ENCODE measurements at places on chromosomes 6 and 20.

DNA sequence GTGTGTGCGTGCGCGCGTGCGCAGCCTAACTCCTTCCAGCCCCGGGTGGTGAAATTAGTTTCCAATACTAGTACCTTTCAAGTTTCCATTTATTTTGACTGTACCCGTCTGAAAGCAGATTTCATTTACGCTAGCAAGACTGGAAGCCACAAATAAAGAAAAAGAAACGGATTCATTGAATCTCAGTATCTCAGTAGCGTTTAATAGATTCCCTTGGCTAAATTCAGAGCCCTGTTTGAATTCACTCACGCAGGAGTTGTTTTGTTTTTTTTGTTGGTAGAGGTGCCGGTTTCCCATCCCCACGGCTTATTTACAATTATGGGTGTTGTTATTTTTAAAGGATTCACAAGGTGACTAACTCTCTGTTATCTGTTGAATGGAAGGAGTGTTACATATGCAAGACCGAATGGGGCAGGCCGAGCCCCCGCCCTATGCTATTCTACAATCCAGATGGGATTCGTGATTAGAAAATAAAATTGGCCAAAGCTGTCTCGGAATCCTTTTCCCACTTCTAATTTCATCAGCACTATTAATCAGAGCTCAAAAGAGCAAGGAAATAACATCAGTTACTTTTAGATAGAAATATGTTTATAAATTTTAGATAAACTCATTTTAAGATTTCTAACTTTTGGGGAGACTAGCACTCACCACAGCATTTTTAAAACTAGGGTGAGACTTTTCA lies 2.3 kb upstream of the INSM1 start:
- DNase-seq: no peak

DNA sequence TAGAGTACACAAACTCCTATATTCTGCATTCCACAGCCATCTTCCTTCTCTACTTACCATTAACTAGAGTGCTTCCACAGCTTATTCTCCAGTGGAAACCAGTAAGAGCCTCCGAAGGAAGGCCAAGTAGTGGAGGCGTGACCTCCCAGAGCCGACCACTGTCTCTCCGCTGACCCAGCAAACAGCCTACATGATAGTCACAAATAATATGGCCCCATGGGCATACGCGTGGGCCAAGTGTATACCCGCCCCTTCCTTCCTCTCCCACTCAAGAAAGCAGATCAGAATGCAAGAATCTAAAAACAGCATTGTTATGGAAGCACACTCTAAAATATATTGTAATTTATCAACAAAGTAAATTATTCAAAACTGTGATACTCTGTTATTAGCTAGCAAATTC lies 526.6 kb upstream of the JARID2 start:
- no peak for DNase-seq

- DNase-seq: no peak
Observed at GRCh38 chr6:169779092-169779815, 27.8 kb downstream of the ERMARD start.

GRCh38 chr6:156150391-156150790 lies 626.8 kb upstream of the ARID1B start:
- DNase-seq: no peak

GRCh38 chr20:15475483-15475882 lies 1097.8 kb downstream of the KIF16B start:
- no peak for DNase-seq

Measured in stimulated activated CD4-positive, alpha-beta T cell treated with anti-CD3 and anti-CD28 coated beads, Interleukin-12 subunit alpha, Interleukin-12 subunit beta, amount 100 ng/mL, for 24 hours (primary cell).